Stimulated activated CD8-positive, alpha-beta memory T cell treated with anti-CD3 and anti-CD28 coated beads, Interleukin-7, amount 100 ng/mL, for 1 hour (primary cell): ENCODE measurements at places on chromosomes 3 and 15.

DNA sequence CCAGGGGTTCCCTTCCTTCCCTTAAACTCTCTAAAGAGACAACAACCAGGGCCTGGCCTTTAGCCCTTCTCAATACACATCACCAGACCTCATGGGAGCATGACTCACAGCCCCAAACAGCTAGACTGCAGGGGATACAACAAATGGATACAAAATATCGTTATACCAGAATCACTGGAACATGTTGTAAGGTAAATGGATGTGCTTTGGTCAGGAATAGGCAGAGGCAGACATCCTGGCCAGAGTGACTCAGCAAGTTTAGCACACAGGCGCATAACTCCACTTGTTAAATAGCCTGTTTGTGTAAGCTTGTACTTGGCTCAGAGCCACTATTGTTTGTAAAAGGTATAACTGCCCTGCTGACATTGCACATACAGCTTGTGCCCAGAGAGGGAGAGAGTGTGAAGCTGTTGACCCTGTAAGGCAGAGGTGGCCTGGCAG is 18.3 kb downstream of the TMED3 start:
- DNase-seq = no peak

DNA sequence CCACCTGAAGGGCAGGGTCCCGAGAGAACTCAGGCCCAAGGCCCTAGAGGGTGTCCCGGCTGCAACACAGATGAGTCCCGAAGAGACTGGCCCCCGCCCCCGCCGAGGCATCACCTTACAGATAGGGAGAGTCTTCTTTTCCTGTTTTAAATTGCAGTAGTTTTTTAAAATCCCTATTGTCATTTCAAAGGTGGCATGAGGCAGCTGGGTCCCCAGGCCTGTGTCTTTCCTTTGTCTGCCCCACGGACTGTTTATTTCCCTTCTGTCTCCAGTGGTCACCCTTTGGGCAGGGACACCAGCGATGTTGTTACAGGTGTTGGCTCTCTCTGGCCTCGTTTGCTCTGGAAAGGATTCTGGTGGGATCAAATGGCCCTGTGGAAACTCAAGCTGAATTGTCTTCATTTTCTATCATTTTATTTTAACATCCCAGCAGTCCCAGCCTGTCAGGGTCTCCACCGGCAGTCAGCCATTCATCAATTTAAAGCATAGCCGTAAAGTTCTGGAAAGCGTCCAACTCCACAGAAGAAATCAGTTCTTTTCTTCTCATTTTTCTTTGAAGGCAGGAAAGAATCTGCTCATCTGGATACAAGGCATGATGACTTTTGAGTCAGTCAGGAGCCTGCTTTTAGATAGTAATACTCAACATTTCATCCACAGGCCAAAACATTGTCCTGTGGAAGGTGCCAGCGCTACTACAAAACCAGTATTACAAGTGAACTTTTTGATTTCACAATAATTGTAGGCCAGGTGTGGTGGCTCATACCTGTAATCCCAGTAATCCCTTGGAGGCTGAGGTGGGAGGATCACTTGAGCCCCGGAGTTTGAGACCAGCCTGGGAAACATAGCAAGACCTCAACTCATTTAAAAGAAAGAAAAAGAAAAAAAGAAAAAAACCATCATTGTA is 96.2 kb downstream of the HES1 start:
- no peak for DNase-seq

- DNase-seq = no peak
Observed at GRCh38 chr3:149388001-149388440, 10.6 kb upstream of the TM4SF1 start.

GRCh38 chr3:71421475-71421819 is 162.1 kb downstream of the FOXP1 start:
- DNase-seq = no peak

DNA sequence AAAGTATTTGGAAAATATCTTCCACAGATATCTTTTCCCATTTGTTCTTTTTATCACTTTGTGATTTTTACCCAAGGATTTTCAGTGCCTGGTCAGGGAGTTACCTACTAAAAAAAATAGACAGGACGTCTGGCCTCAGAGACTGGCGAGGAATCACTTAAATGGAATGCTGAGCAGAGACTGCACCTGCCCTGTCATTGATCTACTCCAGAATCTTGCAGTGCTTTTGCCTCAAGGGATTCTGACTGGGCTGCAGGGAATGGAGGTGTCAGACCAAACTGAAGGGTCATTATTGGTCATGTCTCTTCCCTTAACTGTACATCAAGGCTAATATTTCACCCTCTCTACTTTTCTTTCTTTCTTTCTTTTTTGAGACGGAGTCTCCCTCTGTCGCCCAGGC is 12.1 kb upstream of the RYR3 start:
- DNase-seq = no peak

DNA sequence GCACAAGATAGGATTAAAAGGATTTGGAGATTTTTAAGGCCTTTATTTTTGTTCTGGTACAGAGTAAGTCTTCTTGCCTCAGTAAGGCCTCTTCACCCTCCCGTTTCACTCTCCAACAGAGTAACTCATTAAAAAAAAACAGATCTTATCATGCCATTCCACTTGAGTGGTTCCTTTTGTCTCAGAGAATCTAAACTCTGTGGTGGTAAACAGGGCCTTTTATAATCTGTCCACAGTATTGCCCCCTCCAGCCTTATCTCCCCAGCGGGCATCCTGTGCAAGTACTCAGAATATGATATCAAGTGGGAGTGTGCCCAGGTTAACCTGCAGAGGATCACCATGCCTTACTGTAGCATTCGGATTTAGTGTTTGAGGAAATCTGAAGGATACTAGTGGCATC is 20.3 kb upstream of the ATOSA start:
- no peak for DNase-seq

DNA sequence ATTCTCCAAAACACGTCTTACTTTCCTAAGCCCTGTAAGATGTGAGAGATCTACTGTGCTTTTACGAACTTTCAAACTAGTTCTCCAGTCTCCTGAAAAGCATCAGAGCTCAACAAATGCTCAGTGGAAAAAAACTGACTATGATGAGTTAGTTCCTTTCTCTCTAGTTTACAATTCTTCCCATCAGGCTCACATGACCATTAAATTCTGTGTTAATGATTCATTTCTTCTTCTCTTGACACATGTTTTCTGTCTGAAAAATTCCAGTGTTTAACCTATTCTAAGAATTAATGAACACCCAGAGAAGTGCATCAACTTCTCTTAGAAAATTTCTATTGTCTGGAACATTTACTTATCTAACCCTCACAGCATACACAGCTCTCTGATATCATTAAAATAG is 844.3 kb downstream of the SI start:
- DNase-seq = no peak

DNA sequence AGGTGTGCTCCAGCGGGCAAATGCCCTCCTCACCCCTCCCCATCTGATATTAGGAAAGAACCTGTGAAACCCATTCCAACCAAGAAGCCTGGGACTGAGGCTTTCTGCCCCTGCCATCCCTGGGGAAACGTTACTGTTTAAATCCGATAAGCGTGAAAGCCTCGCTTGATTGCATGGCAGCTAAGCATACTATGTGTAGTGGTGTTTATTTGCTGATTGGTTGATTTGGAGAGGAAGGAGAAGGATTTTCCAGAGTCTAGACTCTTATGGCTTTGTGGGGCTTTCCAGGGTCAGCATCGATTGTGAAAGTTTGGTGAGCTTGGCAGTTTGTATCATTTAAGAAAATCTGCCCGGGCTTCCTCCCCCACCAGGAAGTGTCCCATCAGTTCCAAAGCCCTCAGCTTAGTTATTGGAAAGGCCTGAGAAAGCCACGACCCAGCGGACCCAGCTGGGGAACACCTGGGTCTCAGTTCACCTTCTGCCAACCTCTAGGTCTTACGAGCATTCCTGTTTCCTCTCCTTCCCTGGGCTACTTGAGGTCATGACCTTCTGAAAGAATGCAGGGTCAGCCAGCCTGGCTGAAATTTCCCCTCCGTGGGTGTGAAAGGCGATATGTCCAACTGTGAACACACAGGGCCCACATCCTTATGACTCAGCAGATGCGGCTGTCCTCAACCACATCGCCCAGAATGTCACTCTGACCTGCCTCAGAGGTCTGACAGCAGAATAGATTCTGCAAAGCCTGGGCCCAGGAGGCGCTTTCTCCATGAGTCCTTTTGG is 62.8 kb upstream of the HERC1 start:
- peak; percentile 23 for DNase-seq

DNA sequence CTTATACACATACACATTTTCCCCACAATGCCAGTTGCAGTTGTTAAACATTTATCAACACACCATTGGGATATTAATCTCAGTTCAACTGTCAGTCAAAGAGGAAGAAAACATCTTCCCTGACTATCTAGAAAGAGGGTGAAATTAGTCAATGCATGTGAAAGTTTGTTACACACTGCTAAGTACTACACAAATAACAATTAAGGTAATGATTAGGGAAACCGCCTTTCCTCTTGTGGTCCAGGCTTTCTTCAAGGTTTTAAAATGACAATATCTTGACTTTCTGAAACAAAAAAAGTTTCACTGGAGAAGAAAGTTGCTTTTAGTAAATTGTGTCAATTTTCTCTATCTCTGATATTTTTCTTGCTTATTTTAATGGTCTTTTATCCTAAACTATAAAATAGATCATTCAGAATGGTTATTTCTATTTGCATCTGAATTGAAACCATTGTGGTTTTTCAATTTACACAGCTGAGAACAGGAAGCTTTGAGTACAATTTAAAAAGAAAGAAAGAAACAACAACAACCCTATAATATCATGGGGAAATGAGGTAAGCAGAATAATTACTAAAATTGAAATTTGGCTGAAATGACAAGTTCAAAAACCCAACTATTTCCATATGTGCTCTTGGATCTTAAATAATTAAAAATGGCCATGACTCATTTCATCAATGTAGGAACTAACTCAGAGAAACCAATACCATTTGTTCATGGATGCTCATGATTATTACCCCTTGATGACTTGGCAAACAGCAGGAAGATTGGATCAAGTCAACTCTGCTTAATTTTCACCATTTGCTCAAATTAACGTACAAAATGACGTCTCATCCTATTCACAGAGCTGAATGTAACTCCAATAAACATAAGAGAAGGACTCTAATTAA is 31.7 kb downstream of the GPR149 start:
- no peak for DNase-seq

DNA sequence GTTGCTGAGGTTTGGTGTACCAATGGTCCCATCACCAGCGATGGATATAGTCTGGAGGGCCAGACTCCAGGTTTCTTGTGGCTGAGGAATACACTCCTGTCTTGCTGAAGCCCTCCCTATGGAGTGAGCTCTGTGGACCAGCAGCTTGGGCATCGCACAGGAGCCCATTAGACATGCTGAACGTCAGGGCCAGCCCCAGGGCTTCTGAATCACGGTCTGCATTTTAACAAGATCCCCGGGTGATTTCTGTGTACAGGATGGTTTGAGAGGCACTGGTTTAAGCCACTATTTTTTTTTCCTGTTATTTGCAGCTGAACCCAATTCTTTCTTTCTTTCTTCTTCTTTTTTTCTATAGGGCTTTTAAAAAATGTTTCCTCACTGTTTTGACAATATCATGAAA is 69.5 kb upstream of the XCR1 start:
- no peak for DNase-seq

DNA sequence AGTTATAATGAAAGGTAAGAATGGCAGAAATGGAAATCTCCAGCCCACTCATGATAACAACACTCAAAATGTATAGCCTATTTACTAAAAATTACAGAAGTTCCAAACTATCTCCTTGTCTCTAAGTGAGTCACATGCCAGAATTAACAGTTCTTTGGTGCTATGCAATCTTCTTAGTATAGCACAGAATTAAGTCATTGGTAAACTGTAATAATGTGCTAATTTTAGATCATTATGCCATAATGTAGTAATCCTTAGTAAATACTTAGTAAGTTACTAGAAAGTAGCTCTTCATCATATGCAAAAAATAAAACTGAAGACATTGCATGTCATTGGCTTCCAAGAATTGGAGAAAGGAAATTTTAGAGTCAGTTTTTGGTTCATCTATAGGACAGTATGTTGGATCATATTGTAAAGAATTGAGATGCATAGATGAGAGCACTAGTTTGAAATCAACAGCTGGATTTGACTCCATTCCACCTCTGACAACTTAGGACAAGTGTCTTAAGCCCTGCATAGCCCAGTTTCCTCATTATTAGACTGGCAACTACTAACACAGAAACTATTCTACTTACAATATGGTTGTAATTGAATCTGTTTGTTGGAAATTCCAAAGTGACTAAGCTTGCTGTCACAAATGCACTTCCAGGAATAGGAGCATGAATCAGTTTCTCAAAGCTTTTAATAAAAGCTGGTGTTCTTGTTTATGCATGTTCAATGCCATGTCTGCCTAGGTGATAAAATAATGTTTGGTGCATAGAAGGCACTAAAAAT is 40.1 kb upstream of the CD47 start:
- no peak for DNase-seq

DNA sequence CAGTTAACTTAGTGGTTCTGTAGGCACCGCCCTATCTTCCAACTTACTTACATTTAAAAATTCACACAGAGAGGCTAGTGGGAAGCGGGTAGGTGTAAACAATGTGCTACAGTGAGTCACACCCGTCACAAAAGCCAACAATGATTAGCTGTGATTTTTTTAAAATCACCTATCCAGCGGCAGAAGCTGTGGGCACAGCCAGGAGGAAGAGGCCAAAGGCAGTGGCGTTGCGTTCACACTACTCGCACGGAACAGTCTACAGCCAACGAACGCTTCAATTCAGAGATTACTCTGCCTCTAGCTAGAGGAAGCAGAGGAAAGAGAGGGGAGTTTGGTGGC is 2.5 kb upstream of the NLGN1 start:
- no peak for DNase-seq

DNA sequence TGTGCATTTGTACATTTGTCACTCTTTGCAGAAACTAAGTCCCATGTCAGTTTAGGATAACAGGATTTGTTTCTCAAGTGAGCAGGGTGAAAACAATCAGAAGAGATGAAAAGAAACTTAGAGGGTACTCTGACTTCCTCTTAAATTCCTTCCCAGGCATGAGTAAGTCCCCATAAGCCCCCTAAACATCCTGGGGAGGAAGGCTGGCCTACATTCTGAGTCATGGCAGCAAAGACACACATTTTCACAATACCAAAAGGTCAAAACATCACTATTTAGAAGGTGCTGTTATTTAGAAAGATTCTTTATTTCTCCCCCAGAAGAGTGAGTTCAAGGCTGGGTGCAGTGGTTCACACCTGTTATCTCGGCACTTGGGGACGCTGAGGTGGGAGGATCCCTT is 7.6 kb upstream of the FOXP1 start:
- DNase-seq = no peak

GRCh38 chr15:76866008-76866407 is 39.1 kb downstream of the SCAPER start:
- DNase-seq = no peak

DNA sequence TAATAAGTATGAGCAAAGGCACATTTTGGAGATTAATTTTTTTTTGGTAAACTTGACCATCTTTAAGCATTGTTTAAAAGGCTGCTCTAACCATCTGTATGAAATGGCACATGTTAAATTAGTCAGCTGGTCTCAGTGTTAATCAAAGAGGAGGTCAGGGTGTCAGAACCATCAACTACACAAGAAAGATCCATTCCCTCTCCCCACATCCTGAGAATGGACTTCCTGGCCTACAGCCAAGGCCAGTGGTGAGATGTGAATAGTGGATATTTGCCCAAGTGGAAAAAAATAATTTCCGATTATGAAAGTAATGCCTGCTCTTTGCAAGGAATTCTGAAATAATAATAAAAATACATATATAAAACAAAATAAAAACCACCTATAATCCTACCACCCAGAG is 641.7 kb downstream of the NR2F2 start:
- DNase-seq = no peak
